ENCODE measurements at places on chromosomes 7 and 10.

- no peak for DNase-seq
Measured at GRCh38 chr7:45923818-45924217, 2.7 kb upstream of the IGFBP3 start.

DNA sequence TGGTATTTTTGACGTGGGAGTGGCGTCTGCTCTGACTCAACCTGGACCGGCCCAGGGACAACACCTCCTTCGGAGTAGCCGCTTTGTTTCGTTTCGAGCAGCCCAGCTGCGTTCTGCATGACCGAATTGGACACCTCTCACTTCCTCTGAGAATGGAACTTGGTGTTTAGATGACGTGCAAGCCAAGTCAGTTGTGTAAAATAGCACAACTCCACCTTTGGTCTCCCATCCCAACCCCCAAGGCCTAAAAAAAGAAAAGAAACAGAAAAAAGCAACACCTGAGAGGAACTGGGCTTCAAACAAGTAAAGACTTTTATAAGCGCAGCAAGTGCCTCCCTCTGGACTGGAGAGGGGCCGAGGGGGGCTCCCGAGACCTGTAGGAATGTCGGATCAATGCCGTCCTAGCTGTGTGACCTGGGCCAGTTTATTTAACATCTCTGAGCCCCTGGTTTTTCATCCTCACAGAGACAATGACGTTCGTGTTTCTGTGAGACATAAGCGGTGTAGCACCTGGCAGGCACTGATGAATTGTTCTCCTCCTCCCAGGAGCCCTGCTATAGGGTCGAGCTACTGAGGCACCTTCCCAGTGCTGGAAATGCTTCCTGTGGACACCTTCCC is 52.0 kb upstream of the SMNDC1 start:
- DNase-seq: no peak

DNA sequence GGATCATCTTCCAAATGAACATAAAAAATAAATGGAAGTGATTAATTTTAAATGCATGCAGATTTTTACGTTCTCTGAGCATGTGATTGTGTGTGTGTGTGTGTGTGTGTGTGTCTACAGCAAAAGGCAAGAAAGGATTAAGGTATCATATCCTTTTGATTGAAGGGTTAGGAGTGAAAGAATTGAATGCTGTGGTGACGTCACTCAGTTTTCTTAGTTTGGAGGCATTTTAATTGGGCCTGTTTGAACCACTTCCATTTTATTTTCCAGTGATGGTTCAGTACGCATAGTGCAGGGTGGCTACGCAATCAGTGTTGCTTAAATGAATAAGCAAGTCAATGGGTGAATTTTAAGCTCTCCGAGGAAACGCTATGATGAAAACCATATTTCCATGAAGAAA is 31.3 kb downstream of the TACC2 start:
- DNase-seq: no peak

GRCh38 chr7:53756946-53757345 is 721.5 kb downstream of the POM121L12 start:
- DNase-seq: no peak
